Adrenal gland (tissue), 19 donors: ENCODE measurements at places on chromosomes 7 and 10. TPM values are rescaled to one million over a fixed set of nuclear protein-coding genes. Genes with fewer than 3 reads are reported as not detected.

GRCh38 chr10:132479603-132480221 is 57.9 kb upstream of the INPP5A start:
- peaks cover 6% of the 10 kb centered on the region for H3K27me3 ChIP-seq
- no peaks in the 10 kb centered on the region for H3K4me1 ChIP-seq
- no peak overlapping the region for H3K4me3 ChIP-seq
- no peak for DNase-seq

GRCh38 chr10:91556691-91557566 is 75.9 kb downstream of the PPP1R3C start:
- H3K4me3 ChIP-seq: no peak overlapping the region
- H3K27ac ChIP-seq: no peak overlapping the region
- H3K4me1 ChIP-seq: no peaks in the 10 kb centered on the region
- H3K27me3 ChIP-seq: no peaks in the 10 kb centered on the region

- no peak for DNase-seq
- H3K27ac ChIP-seq: no peak overlapping the region
- H3K4me1 ChIP-seq: no peaks in the 10 kb centered on the region
- H3K27me3 ChIP-seq: no peaks in the 10 kb centered on the region
- no peak overlapping the region for H3K4me3 ChIP-seq
- no peaks in the 10 kb centered on the region for H3K36me3 ChIP-seq
Observed at GRCh38 chr10:78524941-78525340, 491.3 kb downstream of the RPS24 start.

DNA sequence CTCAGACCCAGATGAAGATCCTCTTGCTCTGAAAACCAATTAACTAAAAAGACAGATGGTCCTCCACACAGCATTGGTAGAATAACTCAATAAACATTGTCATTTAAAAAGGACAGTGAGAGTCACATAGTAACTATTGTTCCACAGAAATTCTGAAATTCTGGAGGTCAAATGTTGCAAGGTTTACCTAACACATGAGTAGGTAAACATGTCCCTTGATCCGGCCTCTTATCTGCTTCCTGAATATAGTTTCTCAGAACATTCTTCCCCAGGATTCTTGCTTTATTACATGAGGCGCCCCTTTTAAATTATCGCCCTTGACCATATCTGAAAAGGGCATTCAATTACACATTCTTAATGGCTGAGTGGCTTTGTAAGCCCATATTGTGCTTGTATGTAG is 270.7 kb downstream of the SEMA3D start:
- H3K36me3 ChIP-seq: no peaks in the 10 kb centered on the region
- H3K27me3 ChIP-seq: no peaks in the 10 kb centered on the region
- H3K4me3 ChIP-seq: no peak overlapping the region
- DNase-seq: no peak

The SLC13A1 gene
- total RNA-seq: not detected

The PRLHR gene
- total RNA-seq: 23.3 TPM

The LIPF gene
- 1.1 TPM for total RNA-seq

The PKD2L1 gene
- not detected for total RNA-seq
